Brain microvascular endothelial cell (primary cell): ENCODE measurements at places on chromosomes 7 and 10.

DNA sequence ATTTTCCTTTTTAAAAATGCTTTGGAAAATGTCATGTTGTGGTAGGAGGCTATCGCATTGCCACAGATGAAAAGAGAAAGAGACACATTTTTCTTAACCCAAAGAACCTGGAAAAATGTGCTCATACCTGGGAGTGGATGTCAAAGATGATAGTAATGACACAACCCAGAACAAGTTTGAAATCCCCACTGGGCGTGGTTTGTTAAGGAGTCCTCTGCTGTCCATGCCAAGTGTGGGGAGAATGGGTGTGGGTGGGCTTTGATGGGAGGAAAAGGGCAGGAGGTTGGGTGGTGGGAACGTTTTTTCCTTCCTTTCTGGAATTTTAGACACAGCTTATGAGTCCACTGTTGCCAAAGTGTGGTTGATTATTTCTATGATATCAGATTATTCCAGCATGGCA lies 10.9 kb downstream of the OPTN start:
- DNase-seq, result no peak

DNA sequence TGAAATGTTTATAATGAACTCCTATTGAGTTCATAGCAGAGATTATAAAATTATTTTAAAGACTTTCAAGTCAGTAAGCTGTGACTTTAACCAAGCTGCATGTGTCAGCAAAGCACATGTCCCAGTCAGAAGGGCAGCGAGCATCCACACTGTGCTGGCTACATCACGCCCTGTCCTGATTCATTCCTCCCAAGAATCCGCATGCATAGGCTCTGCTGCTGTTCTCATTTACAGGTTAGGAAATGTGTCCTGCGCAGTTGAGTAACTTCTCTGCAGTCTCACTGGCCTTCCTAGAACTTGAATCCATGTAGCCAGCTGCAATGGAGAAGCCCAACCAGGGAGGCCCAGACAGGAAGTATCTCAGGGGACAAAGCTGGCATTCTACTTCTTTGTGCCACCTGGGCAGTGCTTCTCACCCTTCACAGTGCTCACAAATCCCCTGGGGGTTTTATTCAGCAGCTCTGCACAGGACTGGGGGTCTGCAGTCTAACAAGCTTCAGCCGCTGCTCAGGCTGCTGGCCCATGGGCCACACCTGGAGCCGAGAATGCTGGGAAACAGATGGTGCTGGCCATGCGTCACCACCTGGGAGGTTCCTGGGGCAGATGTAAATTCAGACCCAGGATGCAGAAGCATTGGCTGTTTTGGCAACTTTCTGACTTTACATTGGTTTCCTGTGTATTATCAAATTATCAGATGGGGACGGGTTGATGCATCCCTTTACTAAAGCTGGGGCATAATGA lies 192.8 kb upstream of the GDF10 start:
- no peak for DNase-seq

DNA sequence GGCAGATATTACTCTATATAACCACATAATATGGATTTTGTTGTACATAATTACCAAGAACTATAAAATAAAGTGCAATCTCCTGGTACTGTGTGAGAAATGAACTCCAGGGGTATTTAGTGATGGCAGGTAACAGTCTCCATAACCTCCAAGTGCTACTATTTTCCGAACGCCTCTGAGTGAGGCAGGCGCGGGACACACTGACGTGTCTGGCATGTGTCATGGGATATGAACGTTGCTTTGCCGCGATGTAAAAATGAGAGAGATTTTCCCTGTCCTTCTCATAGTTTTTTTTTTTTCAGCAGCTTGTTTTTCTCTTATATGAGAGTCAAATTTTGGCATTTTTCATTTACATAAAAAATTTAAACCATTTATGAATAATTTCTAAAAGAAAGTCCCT lies 3.6 kb downstream of the ADARB2 start:
- no peak for DNase-seq

- DNase-seq, result no peak
Measured at GRCh38 chr10:93760490-93760889, 2.8 kb downstream of the LGI1 start.

GRCh38 chr10:104323760-104324201 lies 14.5 kb downstream of the ITPRIP start:
- DNase-seq, result no peak

DNA sequence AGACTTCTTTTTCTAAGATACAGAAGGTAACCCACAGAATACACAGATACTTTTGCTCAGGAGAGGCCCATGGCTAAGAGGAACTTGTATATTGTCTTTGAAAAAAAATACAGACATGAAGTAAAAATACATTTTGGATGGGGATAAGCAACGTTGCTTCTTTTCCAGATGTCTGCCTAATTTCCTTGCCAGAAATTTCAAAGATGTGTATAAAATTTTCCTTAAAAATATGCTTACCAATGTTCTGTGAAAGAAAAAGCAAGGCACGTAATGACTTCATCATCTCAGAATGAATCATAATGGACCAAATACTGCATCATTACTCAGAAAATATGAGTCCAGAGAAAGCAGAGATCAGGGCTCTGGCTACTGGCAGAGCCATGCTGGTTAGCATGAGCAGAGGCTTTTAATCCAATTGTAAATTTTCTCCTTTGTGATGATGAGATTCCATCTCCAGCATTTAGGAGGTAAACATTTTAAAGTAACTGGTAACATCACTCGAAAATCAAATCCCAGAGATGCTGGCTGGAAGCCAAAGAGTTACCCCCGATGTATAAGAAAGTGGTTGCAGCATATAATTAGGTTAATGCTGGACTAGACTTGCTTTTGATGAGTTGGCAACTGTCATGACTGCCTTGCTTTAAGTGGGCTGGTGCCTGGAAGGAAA lies 272.5 kb downstream of the SEMA3A start:
- DNase-seq, result peak; percentile 8

GRCh38 chr7:87517136-87517815 lies 41.8 kb upstream of the ABCB4 start:
- no peak for DNase-seq

DNA sequence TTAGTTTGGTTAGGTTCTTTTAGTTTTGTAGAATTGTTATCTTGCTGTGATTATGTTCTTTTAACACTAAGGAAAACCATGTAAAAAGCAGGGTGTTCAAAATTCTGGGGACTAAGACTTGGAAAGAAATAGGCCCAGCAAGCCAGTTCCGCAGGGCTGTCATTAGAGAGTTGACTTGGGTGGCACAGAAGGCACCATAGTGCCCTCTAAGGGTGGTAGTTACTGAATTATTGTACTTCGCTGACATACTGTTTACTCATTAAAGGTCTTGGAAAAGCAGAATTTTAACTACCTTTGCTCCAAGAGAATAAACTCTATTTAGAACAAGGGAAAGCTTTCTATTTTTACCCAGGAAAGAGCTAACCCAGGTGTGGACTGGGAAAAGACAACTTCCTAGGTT lies 86.5 kb downstream of the OTUD1 start:
- DNase-seq, result no peak

- DNase-seq, result no peak
Measured at GRCh38 chr7:113099284-113099919, 12.8 kb upstream of the GPR85 start.

DNA sequence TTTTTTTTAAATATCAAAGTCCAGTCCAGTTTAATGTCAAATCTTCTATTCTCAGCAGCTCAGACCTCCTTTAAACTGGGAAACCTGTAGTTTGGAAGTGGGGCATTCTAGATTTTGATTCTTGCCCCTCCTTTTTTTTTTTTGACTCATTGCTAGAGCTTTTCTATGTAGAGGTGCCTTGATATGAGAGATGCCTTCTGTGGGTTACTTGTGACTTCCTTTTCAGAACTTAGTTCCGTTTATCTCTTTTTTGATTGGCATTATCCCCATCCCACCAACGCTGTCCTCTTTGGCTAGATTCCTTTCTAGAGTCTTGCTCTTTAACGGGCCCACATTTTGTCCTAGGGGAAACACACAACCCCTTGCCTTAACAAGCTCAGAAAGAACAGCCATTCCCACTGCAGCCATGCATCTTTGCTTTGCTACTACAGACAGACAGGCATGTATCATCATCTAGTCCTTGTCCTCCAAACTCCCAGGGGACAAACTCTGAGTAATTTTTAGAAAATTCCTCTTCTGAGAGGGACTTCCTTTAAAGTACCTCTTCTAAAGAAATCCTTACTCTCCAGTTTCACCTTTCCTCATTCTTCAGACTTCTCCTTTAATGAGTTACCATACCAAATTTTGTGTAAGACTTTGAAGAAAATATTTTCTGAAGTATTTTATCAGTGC lies 153.6 kb downstream of the PHF14 start:
- no peak for DNase-seq

DNA sequence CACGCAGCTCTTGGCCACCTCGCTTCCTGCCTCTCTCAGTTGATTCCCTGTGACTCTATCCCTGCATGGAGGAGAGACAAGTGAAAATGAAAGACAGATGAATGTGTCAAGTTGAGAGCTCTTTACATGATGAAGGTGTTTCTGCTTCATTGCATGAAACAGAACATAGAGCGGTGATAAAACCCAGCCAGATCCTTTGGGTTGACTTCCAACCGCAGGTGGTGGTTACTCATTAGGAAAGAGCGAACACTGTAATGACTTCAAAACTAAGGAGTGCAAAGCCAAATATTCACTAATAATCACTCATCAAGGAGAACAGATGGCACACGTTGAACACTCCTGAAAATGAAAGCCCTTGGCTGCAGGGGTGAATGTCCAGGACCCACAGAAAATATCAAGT lies 31.8 kb upstream of the WDR11 start:
- DNase-seq, result no peak

- no peak for DNase-seq
Measured at GRCh38 chr7:13821152-13821787, 168.2 kb downstream of the ETV1 start.

DNA sequence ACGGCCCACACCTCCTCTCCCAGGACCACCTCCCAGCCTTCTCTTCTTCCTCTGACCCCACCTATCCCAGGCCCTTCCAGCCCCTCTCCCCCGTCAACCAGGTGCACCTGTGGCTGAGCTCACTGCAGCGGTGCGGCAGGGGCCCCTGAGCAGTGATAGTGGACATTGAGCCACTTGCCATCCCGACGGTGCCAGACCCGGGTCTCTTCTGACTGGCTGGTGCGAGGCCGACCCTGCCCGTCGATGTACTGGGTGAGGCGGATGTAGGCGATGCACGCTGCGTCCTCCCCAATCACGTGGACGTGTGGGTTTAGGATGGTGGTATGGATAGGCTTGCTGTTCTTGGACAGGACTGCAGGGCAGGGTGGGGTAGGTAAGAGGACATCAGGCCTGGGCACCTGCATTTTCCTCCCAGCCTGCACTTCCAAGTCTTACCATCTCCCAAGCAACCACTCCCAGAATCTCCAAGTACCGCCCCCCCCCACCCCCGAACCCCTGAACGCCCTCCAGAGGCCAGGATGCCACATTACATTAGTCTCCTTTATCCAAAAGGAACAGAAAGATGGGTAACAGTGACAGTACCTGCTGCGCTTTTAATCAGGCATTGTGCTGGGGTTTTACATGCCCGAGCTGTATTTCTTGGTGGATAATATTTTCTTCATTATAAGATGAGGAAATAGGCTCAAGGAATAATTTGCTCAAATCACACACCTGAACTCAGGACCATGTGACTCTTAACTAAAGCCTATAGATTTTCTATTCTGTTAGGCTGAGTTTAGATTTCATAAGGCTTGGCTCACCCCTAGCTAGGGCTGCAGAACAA lies 3.7 kb upstream of the NDST2 start:
- no peak for DNase-seq

DNA sequence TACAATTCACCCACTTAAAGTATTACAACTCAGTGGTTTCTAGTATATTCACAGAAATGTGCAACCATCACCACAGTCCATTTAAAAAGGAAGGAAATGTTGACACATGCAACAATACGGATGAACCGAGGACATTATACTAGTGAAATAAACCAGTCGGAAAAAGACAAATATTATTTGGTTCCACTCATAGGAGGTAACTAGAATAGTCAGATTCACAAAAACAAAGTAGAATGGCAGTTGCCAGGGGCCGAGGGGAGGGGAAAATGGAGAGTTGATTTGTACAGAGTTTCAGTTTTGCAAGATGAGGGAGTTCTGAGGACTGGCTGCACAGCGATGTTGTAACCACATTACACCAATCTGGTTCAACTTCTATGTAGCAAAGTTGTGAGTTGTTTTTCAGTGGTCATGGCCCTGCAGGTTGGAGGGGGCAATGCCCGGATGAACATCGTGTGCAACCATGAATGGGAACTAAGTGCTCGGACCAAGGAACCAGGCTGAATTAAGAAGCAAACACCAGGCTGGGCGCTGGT lies 17.6 kb upstream of the TNPO3 start:
- no peak for DNase-seq

DNA sequence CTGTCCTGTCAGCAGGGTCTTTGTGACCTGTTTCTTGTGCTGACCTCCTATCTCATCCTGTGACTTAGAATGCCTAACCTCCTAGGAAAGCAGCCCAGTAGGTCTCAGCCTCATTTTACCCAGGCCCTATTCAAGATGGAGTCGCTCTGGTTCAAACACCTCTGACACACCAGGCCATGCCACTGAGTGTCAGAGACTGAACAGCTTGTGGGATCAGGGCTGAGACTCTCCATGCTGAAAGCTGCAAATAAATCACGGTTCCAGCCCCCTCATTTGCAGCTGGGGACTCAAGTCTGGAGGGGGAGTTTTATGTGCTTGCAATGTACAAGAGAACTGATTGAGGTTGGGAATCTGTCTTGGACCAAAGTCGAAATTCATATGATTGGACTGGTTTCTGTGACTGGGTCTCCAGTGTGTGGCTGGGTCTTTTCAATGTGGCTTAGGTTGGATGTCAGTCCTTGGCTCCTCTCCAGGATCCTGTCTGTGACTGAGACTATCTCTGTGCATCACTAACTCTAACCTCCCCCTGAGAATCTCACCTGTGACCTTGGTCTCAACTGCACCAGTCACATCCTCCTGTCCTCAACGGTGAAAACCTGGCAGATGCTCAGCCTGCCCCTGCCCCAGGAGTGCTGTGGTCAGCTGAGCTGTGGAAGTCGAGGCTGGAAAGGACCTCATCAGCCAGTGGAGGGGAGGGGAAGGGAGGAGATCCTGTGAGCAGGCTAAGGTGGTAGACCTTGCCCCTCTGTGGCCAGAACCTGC lies 11.7 kb downstream of the PRF1 start:
- DNase-seq, result no peak

GRCh38 chr7:131454498-131454897 lies 101.9 kb downstream of the PODXL start:
- DNase-seq, result no peak

- DNase-seq, result peak; percentile 66
Measured at GRCh38 chr7:51351661-51352060, 35.1 kb upstream of the COBL start.

- peak; percentile 5 for DNase-seq
Measured at GRCh38 chr10:14838582-14839304, 637 bp downstream of the HSPA14 start.
